Hematopoietic multipotent progenitor cell treated with erythropoietin and hydrocortisone succinate and interleukin-3 and kit ligand, for 4 days (in vitro differentiated cells): ENCODE measurements at places on chromosomes 6 and 20.

DNA sequence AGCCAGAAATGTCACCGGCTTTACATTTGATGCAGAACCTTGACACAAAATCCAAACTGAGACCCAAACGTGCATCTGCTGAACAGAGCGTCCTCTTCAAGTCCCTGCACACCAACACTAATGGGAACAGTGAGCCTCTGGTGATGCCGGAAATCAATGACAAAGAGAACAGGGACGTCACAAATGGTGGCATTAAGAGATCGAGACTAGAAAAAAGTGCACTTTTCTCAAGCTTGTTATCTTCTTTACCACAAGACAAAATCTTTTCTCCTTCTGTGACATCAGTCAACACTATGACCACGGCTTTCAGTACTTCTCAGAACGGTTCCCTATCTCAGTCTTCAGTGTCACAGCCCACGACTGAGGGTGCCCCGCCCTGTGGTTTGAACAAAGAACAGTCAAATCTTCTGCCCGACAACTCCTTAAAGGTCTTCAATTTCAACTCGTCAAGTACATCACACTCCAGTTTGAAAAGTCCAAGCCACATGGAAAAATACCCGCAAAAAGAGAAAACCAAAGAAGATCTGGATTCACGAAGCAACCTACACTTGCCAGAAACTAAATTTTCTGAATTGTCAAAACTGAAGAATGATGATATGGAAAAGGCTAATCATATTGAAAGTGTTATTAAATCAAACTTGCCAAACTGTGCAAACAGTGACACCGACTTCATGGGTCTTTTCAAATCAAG is 108.4 kb downstream of the RTN4IP1 start:
- DNase-seq = peak; percentile 97

- DNase-seq = no peak
Observed at GRCh38 chr20:33622705-33623365, 39.3 kb upstream of the C20orf144 start.

DNA sequence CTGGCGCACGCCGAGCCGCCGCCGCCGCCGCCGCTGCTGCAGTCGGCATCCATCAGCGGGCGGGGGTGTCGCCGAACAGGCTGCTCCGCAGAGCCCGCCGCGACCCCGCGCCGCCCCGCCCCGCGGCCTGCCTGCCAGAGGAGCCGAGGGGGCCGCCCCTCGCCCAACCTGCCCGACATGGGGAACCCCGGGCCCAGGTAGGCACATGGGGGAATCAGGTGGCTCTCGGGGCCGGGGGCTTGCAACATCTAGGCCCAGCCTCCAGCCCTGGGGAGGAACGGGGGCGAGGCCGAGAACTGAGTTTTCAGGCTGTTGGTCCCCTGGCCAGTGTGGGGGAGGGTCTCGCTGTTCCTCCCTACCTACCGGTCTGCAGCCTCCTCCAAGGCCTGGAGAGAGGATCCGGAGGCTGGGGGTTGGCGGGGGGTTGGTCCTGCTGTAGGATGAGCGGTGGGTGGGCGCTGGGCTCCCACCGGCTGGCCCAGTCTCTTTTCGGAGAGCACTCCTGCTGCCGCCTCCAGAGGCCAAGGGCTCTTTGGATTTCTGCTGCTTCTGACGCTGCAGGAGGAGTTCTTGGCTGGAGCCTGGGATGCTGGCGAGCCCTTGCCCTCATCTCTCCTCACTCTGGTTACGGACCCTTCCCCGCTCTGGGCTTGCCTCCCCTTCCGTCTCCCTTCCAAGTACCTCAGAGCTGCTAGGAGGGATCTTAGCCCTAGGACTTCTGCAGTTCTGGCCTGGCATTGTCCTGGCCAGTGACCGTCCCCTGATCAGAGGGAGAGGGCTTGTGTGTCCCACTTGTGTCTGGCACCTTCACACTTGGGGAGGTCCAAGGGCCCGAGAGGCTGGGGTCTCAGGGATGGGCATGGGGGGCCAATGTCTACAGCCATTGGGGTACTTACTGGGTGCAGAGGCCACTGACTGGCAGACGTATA is at the start of gene EPB41L1:
Gene EPB41L1, plus strand, starts transcription at position 41 of the 929 bp plus-strand sequence. CDS start 19,038 bp downstream, outside the sequence.
- DNase-seq = no peak

DNA sequence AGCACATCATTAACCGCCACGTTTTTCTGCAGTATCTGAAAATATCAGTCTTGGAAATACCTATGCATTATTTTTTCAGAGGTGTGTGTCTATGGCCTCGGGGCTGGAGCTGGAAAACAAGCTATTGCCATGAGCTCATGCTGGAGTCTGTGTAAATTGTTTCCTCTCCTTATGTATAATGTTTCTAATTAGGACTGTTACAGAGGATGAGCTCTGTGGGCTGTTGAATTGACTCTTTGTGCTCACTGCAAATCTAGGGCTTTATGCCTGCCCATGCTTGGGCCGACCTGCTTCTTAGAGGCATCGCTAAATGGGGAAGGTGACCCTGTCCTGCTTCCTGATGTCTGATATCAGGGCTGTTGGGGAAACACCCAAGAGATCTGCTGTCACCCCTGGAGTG is 80.8 kb upstream of the SLC22A16 start:
- DNase-seq = no peak

- no peak for DNase-seq
Observed at GRCh38 chr6:31060145-31060544, 49.9 kb downstream of the MUC22 start.

DNA sequence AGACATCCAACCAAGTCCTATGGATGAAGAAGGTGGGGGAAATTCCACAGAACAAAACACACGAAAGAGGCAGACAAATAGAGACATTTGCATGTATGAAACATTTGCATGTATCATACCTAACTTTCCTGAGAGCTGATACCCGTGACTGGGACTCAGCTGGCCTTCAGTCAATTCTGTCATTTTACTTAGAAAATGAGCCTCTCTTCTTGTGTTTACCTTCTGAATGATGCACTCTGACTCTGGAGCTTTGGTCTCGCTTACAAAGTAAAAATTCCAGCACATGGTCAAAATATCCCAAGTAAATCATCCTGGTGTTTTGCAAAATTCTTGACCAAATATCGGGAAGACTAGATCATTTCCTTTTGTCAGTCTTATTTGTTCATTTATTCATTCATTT is 46.9 kb downstream of the MMUT start:
- no peak for DNase-seq

- no peak for DNase-seq
Observed at GRCh38 chr20:38730167-38730988, 6.1 kb downstream of the SLC32A1 start.

GRCh38 chr6:31403283-31404060 is at the start of gene MICA:
Gene MICA, plus strand, starts transcription at chr6:31403595. Its CDS starts 38 bp downstream, at chr6:31403633.
- peak; percentile 94 for DNase-seq

GRCh38 chr6:57265755-57266221 is 43.7 kb upstream of the RAB23 start:
- no peak for DNase-seq

- no peak for DNase-seq
Observed at GRCh38 chr6:22115559-22115958, 181.3 kb downstream of the PRL start.

GRCh38 chr6:14031516-14031915 is 86.1 kb upstream of the CD83 start:
- DNase-seq = no peak

DNA sequence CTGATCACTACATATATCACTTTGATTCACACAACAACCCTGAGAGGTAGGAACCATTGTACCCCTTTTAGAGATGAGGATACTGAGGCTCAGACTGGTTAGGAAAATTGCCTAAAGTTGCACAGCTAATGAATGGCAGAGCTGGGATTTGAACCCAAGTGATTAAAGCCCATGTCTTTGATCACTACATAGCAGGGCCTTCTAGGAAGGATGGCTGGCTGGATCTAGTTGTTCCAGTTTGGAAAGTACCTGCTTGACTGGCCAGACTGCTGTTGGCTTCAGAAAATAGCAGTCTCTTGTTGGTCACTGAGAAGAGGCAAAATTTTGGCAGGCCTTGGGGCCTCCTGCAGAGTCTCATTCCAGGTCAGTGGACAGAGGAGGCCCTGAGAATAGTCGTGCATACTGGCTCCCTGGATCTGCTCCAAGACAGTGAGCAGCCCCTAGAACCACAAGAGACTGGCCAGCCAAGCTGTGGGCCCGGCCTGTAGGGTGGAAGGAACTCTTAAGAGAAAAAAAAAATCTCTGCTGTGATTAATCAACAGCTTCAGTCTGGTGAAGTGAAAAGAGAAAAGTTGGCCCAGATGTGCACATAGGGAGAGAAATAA is 17.5 kb downstream of the PPARD start:
- DNase-seq = no peak

- peak; percentile 60 for DNase-seq
Observed at GRCh38 chr20:36093025-36093803, 61.3 kb upstream of the EPB41L1 start.

DNA sequence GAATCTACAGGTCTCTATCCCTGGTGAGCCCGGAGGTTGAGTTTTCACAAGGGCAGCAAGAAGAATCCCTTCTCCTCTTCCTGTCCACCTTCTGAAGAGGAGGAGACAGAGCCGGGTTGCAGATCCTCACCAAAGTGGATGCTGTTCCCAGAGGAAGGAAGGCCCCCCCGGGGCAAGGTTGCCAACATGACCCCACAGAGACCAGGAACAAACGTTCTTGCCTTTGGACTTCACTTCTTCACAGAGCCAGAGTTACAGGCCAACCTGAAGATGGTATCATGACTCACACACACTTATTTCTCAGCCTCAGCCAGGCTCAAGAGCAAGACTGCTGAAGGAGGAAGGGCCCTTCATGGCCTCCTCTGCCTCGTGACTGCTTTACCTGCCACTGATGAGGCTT is 384.3 kb downstream of the CD83 start:
- DNase-seq = no peak

- no peak for DNase-seq
Observed at GRCh38 chr6:43669050-43669921, 18.3 kb downstream of the MRPS18A start.

- no peak for DNase-seq
Observed at GRCh38 chr20:44496976-44497375, 21.3 kb downstream of the TTPAL start.

DNA sequence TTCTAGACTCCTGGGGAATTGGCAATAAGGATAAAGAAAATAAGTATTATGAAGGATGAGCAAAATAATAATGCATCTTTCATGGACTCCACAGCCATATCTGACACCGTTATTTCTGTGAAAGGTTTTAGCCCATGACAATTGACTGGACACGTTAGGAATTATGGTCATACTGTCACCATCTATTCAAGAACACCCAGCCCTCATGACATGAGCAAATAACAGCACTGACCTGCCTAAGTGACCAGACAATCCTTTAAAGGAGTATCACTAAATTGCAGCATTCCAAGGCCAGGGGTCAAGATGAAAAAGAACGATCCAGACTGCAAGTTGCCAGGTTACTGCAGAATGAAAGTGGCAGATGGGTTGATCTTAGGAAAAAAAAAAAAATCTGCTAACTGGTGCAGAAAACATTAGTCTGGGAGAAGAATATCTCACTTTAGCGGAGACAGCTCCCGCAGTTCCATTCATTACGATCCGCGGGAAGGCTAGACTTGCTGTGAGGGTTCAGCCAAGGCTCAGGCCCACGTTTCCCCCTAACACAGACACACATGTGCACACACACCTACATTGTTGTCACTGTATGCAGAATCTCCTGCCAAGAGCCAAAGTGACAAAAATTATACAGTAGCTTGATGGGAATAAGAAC is 237.7 kb upstream of the AGPAT4 start:
- DNase-seq = no peak

DNA sequence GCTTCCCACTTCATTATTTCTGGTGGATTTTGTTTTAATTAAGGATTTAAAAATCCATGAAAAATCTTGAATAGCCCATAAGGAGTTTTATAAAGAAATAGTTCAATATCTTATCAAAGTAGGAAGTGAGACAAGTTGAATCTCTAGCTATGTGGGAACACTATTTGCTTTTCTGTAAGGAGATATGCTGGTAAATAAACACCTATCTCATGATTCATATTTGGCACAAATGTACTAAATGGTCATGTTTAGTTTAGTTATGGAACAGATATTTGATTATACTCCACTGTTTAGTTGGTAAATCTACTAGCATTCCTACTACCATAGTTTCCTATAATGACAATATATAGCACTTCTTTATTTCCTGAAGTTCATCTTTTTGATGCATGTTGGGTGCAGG is 239.9 kb upstream of the CEP162 start:
- DNase-seq = no peak

GRCh38 chr6:150030611-150031010 is 5.3 kb upstream of the RAET1L start:
- no peak for DNase-seq

DNA sequence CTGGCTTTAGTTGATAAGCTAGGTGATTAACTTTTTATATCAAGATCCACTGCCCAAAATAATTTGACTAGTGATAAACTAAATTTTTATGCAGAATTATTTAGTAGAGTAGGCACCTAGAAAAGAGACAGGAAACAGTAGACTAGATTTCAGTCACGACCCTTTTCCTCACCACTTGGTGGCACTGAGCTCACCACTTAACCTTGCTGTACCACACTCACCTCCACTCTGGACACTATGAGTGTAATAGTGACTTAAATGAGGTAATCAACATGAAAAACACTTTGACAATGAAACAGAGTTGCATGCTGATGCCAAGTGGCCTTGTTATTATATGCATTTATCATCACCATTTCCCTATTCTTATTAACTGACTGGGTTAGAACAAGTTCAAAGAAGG is 730.4 kb downstream of the KIF16B start:
- peak; percentile 2 for DNase-seq

DNA sequence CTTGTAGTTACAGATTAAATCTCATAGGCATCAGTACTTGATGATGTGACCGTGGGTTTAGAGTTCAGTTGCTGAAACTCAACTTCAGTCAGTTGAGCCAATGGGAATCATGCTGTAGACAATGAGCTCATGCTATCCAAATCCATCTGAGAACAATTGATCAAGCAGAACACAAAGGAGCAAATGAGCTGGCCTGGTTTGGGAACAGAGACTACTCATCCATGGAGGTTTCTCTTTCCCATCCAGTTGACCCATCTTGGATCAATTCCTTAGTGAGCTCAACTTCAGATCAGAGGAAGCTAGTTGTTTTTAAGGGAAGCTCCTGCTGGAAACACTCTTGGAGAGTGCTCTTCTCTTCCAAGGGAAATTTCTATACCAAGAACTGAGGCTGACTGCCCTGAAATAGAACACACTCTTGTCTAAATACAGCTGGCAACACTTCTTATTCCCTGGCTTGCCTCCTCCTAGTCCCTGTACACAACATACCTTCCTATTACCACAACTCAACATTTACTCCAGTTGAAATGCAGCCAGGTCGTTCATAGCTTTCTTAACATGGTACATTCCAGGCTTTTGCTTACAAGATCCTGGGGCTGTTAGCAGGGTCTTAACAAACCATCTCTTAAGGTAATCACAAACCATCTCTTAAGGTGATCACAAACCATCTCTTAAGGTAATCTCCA is 203.9 kb upstream of the PRDM1 start:
- DNase-seq = no peak

DNA sequence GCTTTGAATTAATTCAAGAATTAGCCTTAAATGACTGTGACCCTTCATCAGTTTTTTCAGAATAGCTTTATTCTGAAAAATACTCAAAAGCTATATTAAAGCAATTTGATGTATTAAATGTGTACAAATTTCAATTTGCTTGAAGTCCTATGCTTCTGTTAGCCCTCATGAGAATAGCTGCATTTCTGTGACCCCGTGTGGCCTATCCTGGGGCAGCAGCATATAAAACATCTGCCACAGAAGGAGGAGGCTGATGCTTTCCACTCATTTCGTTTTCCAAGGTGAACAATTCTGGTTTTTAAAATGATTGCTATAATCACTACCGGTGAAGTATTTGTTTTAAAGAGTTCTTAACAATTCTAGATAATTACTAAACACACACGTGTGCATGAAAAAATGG is 360.3 kb downstream of the BTBD9 start:
- DNase-seq = no peak
